ENCODE measurements at places on chromosomes 1 and 21.
A peak's percentile ranks its signal among the peaks of the same experiment; 100 is the strongest.

- no peak overlapping the region for H3K27ac ChIP-seq
- no peak overlapping the region for H3K4me3 ChIP-seq
- DNase-seq, result no peak
- no peaks in the 10 kb centered on the region for H3K27me3 ChIP-seq
- peaks cover 4% of the 10 kb centered on the region for H3K36me3 ChIP-seq
These were observed 11.1 kb downstream of the CPT2 start for GRCh38 chr1:53207726-53208125.

- H3K27ac ChIP-seq, result peak overlapping the region; percentile 98
- H3K36me3 ChIP-seq, result no peaks in the 10 kb centered on the region
- no peaks in the 10 kb centered on the region for H3K27me3 ChIP-seq
These were observed 1.8 kb upstream of the NFIA start for GRCh38 chr1:61080413-61081143.

DNA sequence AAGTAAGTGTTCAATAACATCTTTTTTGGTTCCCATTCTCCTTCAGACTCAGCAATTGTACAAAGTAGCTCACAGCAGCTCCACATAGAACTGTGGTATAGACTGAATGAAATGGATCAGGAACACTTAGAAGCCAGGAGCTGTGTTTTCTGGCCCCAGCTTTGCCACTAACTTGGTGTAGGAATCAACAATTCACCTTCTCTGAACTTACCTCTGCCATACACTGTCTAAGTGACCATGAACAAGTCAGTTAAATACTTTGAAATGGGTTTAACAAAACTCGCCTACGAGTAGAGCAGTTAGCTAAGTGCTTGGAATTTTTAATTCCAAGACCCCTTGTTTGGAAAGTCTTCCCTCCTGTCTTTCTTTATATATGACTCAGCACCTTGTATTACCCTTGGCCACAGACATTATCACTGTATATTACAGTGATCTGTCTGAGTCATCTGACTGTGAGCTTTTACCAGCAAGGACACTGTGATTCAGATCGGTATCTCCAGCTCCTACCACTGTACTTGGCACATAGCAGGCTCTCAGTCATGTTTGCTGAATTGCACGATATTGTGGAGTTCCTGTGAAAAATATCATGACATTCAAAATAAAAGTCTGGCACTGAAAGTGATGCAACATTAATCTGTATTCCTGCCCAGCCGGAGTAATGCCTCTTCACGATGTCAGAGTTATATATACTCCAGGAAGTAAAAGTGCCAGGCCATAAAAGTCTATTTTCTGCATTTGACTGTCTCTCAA is 101.7 kb upstream of the BEND5 start:
- H3K27ac ChIP-seq, result peak overlapping the region; percentile 30
- H3K36me3 ChIP-seq, result no peaks in the 10 kb centered on the region
- H3K4me1 ChIP-seq, result peaks cover 4% of the 10 kb centered on the region
- no peak for DNase-seq

- no peak overlapping the region for H3K4me3 ChIP-seq
- no peak for DNase-seq
- no peak overlapping the region for H3K27ac ChIP-seq
- H3K4me1 ChIP-seq, result no peaks in the 10 kb centered on the region
These were observed 6.1 kb downstream of the ATAD3A start for GRCh38 chr1:1517973-1518620.

- no peak for DNase-seq
- H3K4me3 ChIP-seq, result no peak overlapping the region
- H3K27ac ChIP-seq, result no peak overlapping the region
- H3K36me3 ChIP-seq, result no peaks in the 10 kb centered on the region
- H3K4me1 ChIP-seq, result no peaks in the 10 kb centered on the region
These were observed 466.8 kb downstream of the DSCAM start for GRCh38 chr21:40379881-40380810.

- H3K36me3 ChIP-seq, result no peaks in the 10 kb centered on the region
- H3K4me3 ChIP-seq, result no peak overlapping the region
- DNase-seq, result peak; percentile 42
- H3K4me1 ChIP-seq, result no peaks in the 10 kb centered on the region
These were observed 67.5 kb downstream of the TRIM11 start for GRCh38 chr1:228339059-228339704.

- H3K36me3 ChIP-seq, result no peaks in the 10 kb centered on the region
- H3K27me3 ChIP-seq, result no peaks in the 10 kb centered on the region
- H3K4me1 ChIP-seq, result no peaks in the 10 kb centered on the region
- no peak overlapping the region for H3K27ac ChIP-seq
- no peak overlapping the region for H3K4me3 ChIP-seq
These were observed 13.1 kb upstream of the PRRC2C start for GRCh38 chr1:171472183-171472647.

DNA sequence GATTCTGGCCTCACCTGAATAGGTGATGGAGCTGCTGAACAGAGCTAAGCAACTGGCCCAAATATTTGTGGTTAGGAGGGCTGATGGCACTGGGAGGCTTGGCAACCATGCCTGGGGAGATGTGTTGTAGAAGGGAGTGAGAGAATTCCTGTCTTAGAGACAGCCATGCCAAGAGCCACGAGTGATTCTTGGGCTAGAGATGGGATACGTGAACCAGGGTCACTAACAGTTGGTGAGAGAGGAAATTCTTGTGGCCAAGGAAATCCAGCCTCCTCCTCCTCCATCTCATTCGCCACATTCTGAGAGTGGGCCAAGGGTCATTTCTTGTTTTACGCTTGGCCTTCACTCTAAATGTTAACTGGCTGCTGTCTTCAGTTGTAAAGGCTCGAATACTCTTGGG is 46.3 kb downstream of the NGF start:
- no peak overlapping the region for H3K27ac ChIP-seq
- no peaks in the 10 kb centered on the region for H3K4me1 ChIP-seq
- H3K4me3 ChIP-seq, result no peak overlapping the region
- no peaks in the 10 kb centered on the region for H3K27me3 ChIP-seq
- DNase-seq, result peak; percentile 75

DNA sequence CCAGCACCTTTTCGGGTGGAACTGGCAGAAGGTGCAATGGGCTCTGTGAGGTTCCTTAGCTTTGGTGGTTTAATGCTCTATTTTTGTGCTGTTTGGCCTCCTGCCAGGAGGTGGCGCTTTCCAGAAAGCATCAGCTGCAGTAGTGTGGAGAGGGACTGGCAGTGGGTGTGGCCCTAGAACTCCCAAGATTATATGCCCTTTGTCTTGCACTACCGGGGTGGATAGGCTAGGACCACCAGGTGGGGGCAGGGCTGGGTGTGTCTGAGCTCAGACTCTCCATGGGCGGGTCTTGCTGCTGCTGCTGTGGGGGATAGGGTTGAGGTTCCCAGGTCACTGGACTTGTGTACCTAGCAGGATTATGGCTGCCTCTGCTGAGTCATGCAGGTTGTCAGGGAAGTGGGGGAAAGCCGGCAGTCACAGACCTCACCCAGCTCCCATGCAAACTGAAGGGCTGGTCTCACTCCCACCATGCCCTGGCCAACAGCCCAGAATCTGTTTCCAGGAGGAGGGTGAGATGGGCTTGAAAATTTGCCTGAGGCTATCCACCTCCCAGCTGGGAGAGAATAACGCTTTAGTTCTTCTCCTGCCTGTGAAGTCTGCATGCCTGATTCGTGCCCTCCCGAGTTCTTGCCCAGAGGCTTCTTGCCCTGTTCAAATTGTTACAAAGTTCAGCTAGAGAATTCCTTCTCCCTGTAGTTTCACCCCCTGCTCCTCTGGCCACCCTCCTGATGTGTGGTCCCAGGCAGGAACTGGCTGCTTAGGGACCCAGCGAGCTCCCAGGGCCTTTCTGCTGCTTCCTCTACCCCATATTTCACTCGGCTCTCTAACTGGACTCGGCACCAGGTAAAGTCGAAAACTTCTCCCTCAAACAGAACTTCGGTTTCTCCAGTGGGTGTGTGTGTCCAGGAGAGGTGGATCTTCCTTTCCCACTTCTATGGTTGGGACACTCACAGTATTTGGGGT is 76.5 kb upstream of the BTG3 start:
- peak overlapping the region; percentile 73 for H3K27ac ChIP-seq
- no peak overlapping the region for H3K4me3 ChIP-seq
- DNase-seq, result peak; percentile 59

- no peak for DNase-seq
- no peaks in the 10 kb centered on the region for H3K4me1 ChIP-seq
These were observed 87.6 kb downstream of the DRAM2 start for GRCh38 chr1:111052246-111052645.

- H3K27me3 ChIP-seq, result no peaks in the 10 kb centered on the region
- H3K4me1 ChIP-seq, result no peaks in the 10 kb centered on the region
- H3K4me3 ChIP-seq, result no peak overlapping the region
- DNase-seq, result no peak
- no peak overlapping the region for H3K27ac ChIP-seq
- no peaks in the 10 kb centered on the region for H3K36me3 ChIP-seq
These were observed 39.0 kb downstream of the NDC1 start for GRCh38 chr1:53799141-53799540.

DNA sequence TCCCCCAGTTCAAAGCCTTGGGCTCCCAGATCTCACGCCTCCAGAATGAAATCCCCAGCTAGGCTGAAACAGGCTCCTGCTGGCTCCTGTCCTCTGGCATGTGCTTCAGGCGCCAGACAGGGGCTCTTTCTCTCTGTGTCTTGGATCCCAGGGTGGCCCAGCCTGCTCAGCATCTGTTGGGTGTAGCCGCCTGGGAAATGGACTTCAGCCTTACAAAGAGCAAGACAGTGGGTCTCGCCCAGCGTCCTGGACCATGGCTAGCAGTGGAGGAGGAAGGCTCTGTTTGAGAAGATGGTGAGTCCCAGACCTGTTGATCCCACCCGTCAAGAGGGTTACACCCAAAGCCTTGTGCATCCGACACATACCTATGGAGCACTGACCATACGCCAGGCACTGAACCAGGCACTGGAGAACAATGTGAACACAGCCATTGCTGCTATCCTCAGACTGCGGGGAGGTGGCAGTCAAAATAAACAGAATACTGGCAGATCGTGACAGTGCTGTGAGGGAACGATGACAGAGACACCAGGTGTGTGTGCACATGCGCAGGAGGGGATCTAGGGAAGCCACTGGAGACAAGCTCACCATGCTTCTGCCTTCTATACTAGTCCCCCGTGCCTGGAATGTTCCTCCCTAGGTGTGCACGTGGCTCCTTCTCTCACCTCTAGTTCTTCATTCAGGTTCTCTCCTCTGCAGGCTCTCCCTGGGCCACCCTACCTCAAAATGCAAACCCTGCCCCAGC is 93.0 kb upstream of the GCLM start:
- no peak overlapping the region for H3K27ac ChIP-seq
- no peaks in the 10 kb centered on the region for H3K27me3 ChIP-seq
- H3K36me3 ChIP-seq, result no peaks in the 10 kb centered on the region
- H3K4me1 ChIP-seq, result no peaks in the 10 kb centered on the region
- H3K4me3 ChIP-seq, result no peak overlapping the region
- no peak for DNase-seq

- no peaks in the 10 kb centered on the region for H3K4me1 ChIP-seq
- H3K4me3 ChIP-seq, result no peak overlapping the region
- no peak overlapping the region for H3K27ac ChIP-seq
- DNase-seq, result no peak
These were observed 39.8 kb downstream of the ZNF691 start for GRCh38 chr1:42886046-42886739.

DNA sequence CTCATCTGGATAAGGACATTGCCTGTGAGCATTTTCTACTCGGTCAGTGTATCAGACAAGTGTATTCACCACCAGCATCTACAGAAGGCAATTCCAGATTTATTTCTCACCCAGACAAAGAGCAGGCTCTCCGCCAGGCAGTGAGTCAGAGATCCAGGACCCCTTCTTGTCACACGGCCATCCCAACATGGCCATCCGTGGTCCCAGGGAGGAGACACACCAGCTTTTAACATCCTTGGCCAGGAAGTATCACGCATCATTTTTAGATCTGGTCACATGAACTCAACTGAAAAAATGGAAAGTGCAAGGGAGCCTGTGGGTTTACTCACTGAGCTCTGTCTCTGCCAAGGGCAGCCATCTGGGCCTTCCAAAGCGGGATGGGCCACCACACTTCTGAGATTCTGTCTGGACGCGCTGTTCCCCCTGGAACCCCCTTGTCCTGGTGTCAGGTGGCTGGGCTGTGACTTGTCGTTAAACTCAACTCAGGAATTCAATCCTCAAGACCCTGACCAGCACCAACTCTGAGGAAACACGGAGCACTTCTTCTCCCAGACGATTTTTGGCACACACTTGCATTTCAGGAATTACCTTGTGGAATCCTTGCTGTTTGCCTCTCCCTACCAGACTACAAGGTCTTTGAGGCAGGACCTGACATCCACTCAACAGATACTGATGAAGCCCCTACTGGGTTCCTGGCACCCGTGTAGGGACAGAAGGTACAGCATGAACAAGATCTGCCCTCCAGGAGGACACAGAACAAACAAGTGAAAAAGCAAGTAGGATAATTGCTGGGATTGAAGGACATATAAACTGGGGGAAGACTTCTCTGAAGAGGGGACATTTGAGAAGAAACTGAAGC is 21.6 kb upstream of the CCSAP start:
- H3K27ac ChIP-seq, result no peak overlapping the region
- no peak overlapping the region for H3K4me3 ChIP-seq
- no peaks in the 10 kb centered on the region for H3K36me3 ChIP-seq
- no peaks in the 10 kb centered on the region for H3K4me1 ChIP-seq

DNA sequence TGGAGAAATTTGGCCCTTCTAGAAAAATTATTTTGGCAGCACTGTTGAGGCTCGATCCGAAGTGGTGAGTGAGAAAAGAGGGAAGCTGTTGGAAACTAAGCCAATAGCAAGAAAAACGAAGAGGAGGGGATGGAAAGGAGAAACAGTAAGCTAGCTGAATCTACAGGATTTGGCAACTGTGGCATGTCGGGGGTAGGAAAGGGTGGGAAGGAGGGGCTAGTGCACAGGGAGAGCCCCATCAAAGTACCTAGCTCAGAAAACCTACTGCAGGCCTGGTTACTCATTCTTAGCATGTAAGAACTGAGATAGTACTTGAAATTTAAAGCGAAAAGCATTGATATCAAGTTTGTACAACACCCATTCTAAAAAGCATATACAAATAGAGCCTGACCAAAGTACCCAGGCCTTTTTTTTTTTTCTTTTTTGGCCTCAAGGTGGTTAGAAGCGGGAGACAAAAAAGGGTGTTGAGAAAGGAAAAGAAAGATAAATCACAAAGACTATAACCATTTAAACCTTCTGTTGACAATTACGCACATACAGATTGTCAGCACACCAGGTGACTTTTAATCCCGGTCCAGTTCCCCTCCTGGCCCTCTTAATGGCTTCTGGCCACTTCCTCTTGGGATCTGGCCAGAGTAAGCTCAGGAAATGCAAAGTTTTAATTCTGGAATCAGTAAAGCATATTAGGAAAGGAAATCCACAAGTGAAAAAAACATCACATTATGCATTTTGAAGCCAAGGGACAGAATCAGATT is 50.4 kb downstream of the SLC16A1 start:
- no peaks in the 10 kb centered on the region for H3K27me3 ChIP-seq
- no peak for DNase-seq
- H3K4me1 ChIP-seq, result no peaks in the 10 kb centered on the region
- peak overlapping the region; percentile 38 for H3K27ac ChIP-seq

- peaks cover 9% of the 10 kb centered on the region for H3K4me1 ChIP-seq
- no peaks in the 10 kb centered on the region for H3K27me3 ChIP-seq
- H3K27ac ChIP-seq, result peak overlapping the region; percentile 88
- H3K4me3 ChIP-seq, result peak overlapping the region; percentile 12
These were observed 35.0 kb downstream of the RAP1GAP start for GRCh38 chr1:21633992-21634805.
